D341Med (cell line): ENCODE measurements at places on chromosomes 4 and X.
A peak's percentile ranks its signal among the peaks of the same experiment; 100 is the strongest.

- no peak for DNase-seq
Observed at GRCh38 chrX:137747244-137748043, 181.5 kb downstream of the ZIC3 start.

GRCh38 chrX:9183481-9183880 is 149.6 kb upstream of the FAM9B start:
- DNase-seq, result no peak

- no peak for DNase-seq
Observed at GRCh38 chr4:147793569-147794313, 61.9 kb downstream of the ARHGAP10 start.

- no peak for DNase-seq
Observed at GRCh38 chr4:76545226-76545884, 110.3 kb downstream of the SHROOM3 start.

GRCh38 chr4:58042176-58042575 is 932.0 kb upstream of the IGFBP7 start:
- DNase-seq, result no peak

DNA sequence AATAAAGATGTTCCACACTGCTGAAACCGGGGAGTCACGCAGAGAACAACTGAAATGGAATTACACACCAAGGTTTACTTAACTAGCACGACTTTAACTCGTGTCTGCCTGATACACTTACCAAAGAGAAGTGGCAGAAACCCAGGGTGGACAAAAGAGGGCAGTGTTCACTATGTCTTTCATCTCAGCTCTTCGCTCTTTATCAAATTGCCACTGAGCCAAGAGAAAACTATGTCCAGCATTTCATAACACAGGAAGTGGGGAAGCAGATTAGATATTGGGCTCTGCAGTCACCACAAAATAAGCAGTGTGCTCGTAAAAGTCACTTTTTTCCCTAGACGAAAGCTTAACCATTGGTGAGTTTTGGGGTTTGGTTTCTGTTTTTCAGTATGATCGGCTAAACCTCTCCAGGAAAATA is 155.7 kb downstream of the CHIC2 start:
- DNase-seq, result peak; percentile 53

- no peak for DNase-seq
Observed at GRCh38 chr4:2785613-2786012, 7.3 kb upstream of the SH3BP2 start.

GRCh38 chr4:185238215-185238681 is 28.9 kb downstream of the SNX25 start:
- DNase-seq, result no peak

GRCh38 chr4:54144661-54145171 is 44.8 kb downstream of the GSX2 start:
- DNase-seq, result no peak

DNA sequence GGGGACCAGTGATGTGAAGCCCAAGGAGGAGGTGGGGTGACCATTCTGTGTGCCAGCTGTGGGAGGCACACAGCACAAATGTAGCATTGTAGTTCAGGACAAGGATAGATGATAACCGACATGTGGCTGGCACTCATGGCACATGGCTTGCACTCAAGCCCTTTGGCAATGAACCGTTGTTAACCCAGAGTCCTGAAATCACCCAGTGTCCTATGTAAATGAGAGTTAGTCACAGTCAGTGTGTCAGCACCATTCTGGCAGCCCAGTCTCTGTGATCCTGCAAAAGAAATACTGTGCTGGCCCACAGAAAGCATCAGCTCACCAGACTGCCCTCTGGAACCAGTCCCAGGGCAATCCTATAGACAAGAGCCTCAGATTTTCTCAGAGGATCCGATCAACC is 339.3 kb downstream of the MID1IP1 start:
- no peak for DNase-seq

DNA sequence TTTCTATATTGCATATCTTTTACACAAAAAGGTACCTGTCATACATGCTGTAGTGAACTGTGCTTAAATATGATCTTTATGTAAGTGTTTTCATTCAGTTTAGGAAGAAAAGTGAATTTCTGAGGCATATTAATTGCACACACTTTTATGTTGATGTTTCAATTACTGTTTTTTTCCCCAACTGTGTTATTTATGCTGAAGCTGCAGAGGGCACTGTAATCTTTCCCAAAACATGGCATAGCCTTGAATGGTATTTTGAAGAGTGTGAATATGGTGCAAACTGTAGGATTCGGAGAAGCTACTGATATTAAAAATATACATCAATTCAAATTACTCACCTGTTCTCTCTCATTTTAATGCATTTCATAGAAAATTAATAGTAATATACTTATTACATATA is 6.0 kb upstream of the CENPE start:
- peak; percentile 33 for DNase-seq

DNA sequence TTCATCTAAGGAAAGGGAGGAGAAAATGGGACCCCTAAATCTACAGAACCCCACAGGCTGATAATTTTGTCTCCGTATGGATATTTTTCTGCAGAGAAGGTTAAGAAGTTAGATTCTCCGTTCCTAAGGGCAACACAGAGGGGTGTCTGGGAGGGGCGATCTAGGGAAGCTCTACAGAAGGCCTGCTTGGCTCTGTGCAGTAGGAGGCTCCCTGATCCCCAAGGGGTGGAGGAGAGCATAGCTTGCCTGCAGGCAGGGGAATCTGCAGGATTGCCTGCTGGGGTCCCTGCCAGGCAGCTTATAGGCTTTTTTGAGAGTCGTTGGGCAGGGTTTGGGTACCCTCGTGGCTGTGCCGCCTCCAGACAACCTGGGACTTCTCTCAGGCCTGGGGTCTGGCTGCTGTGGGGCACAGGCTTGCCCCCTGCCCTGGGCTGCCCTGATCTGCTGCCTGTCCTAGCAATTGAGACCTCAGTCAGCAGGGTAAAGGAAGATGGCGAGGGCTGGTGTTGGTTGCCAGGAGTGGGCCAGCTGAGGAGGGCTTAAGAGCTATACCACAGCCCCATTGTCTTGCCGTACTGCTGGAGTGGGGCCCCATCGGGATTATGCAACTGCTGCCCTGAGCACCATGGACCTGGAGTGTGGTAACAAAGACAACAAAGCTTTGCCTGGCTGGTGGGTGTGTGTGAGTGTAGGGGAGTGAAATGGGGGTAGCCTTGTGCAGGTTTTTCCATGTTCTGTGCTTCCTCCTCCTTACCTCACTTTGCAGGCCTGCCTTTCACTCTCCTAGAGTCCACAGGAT is 74.1 kb downstream of the EFNB1 start:
- DNase-seq, result no peak

DNA sequence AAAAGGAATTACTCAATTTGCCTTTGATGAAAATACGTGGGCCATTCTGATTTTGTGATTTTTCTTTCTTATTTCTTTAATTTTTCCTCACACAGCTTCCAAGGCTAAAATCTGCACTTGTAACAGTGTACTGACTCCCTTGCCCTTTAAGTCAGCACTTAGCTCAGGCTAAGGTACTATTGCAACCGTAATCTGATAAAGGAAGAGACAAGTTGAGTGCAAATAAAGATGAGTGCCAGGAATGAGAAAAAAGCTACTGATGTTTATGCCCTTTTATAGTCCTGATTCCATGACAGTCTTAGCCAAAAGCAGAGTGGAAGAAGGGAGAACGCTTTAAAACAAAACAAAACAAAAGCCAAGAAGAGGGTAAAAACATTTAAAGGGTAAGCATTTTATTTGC is 6.0 kb downstream of the DMD start:
- DNase-seq, result no peak

- no peak for DNase-seq
Observed at GRCh38 chr4:1664141-1664540, 20.0 kb downstream of the FAM53A start.

GRCh38 chr4:1035510-1035909 is 24.1 kb downstream of the FGFRL1 start:
- DNase-seq, result no peak

GRCh38 chrX:130280901-130281300 is 12.2 kb upstream of the ZNF280C start:
- no peak for DNase-seq

GRCh38 chr4:110877778-110878370 is 255.0 kb upstream of the PITX2 start:
- DNase-seq, result no peak

- no peak for DNase-seq
Observed at GRCh38 chr4:112933790-112934189, 115.7 kb upstream of the ANK2 start.

GRCh38 chrX:7852166-7852565 is 9.2 kb downstream of the VCX start:
- DNase-seq, result no peak

GRCh38 chr4:165450871-165451270 is 72.1 kb downstream of the CPE start:
- no peak for DNase-seq

GRCh38 chrX:136679531-136679930 is 31.6 kb downstream of the CD40LG start:
- no peak for DNase-seq

DNA sequence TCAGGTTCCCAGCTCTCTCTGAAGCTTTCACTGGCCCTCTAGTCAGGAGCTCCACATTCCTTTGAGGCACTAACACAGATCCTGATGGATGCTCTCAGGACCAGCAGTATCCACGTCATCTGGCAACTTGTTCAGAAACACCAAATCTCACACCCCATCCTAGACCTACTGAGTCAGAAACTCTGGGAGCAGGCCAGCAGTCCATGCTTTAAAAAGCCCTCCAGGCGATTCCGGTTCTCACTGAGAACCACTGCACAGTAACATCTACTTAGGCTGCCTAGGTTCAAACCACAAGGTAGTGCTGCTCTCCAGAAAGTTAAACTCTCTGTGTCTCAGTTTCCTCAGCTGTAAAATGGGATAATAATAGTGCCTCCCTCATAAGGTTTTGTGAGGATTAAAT is 55.3 kb downstream of the CCDC158 start:
- no peak for DNase-seq

DNA sequence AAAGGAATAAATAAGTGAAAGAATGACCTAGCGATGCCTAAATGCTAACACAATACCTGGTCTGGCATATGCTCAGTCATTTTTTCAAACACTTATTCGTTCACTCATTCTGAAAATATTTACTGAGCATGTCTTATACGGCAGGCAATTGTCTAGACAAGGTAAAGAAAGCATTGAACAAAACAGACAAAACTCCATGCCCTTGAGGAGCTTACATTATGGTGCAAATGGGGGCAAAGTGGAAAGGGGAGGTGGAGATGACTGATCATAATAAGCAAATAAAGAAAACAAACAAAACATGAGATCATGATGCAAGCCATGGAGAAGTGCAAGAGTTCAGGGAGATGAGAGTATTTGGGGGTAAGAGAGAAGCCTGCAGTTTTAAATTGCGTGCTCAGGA is 334.6 kb upstream of the PPARGC1A start:
- DNase-seq, result no peak

DNA sequence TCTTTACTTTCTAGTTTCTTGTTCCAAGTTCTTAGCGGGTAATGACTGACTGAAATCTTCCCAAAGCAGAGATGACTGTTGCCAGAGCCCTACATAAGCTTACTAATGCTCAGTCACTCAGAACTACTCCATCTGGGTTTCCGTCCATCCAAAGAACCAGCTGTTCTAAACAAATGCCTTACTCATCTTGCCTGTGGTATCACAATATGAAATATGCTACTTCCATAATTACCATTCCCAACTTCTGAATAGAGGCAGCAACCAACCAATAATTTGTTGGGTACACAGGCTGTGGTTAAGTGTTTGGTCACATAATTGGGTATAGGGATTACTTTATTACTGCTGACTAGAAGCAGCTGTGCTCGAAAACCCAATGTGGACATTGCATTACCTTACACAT is 930.2 kb upstream of the DIAPH2 start:
- DNase-seq, result no peak

DNA sequence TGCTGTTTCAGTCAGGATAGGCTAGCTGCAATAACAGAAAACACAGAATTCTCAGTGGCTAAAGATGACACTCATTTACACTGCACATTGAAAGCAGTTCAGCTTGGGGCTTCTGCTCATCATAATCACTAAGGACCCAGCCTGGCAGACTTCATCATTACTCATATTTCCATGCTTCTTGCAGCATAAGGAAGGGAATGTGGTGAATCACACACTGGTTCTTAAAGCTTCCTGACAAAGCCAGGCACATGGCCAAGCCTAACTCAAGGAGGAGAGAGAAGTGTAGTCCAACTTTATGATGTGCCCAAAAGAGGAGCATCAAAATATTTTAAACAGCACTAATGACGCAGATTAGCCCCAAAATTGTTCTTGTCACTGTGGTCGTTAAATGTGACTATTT is 186.5 kb downstream of the BANK1 start:
- DNase-seq, result no peak

DNA sequence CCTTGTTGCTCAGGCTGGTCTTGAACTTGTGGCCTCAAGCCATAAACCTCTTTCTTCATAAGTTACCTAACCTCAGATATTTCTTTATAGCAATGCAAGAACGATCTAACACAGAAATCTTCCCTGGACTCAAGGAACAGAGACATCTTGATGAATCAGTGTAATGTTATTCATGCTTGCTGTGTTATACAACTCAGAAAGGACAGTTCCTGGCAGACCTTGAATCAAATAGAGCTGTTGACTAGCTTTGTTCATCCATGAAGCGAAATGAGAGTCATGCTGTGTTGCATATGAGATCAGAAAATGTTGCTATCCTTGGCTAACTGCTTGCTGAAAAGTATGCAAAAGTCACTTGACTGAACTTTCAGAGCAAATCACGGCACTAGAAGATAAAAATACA is 72.6 kb upstream of the ARHGAP24 start:
- DNase-seq, result no peak

- DNase-seq, result no peak
Observed at GRCh38 chr4:6688879-6689505, 4.7 kb upstream of the S100P start.

DNA sequence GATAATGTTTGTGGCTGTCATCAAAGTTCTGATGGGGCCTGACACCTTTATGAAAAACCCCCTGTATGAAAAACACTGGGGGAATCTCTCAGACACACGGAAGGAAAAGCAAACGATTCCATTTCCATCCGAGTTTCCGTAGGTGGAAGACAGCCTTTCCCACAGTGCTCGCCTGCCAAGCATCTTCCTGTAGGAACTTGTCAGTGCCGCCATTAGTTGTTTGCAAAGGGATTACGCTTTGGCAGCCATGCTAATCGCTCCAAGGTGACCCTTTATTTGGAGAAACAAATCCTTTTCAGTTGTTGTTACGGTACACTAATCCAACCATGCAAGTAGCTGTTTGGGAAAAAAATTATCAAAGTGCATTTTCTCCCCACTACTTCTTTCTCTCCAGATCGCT is 44.4 kb upstream of the STOX2 start:
- no peak for DNase-seq

DNA sequence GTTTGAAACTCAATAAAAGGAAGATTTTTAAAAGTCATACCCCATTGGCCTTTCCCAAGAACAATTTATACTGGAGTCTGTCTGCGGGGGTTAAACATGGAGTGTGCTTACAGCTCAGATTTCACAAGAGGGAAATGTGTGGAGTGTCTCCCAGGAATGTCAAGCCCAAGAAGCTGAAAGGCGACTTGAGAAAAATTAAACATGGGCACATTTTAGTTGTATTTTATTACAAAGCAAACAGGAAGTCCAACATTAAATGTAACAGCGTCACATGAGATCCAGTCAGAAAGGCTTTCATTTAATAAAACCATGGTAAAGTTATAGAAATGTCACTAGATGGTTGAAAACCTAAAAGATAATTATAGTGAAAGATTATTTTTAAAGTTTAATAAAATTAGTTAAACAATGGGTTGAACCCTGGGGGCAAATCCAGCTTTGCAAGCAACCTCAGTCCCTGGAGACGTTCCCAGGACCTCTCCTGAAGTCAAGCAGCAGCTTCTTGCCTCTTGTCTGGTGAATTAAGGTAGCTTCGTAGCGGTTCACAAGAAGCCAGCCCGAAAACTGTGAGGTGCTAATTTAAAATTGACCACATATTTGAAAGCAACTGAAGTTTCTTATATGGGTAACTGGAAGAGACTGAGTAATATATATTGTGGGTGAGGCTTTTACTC is 168.4 kb upstream of the EDNRA start:
- no peak for DNase-seq
